ENCODE measurements at places on chromosomes 5 and 9.
A peak's percentile ranks its signal among the peaks of the same experiment; 100 is the strongest.

GRCh38 chr5:8829323-8830029, 716.4 kb downstream of the SEMA5A start:
- DNase-seq = peak; percentile 37

DNA sequence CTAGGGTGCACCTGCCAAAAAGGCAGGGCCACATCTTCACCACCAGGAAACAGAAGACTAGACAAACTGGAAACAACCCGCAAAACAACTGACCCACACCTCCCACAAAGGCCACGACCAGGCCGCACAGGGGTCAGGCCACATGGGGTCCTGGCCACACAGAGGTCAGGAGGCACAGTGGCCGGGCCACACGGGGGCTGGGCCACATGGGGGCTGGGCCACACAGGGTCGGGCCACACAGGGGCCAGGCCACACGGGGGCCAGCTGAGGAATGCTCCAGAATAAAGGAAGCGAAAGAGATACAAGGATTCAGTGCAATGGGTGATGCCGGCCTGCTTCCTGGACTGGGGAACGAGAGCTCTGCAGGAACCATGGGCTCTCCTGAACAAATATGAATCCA, 91.6 kb downstream of the OLFM1 start:
- no peak for DNase-seq

GRCh38 chr5:31408814-31409213, 123.1 kb downstream of the DROSHA start:
- DNase-seq = no peak

DNA sequence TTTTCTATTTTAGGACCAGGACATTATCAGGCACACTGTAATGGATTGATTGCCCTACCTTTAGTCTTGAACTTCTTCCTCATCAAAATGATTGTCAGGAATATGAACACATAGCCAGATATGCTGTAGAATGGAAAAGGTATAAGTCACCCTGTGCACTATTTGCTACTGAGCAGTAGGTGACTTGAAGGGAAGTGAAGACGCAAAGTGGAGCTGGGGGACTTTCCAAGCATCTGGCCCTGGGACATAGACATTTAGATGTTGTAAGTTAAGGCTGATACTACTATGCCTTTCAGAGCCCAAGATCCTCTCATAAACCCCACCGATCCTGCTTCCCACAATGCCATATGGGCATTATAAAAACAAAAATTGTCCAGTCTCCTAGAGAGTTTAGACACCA, 174.5 kb downstream of the DOCK8 start:
- no peak for DNase-seq

GRCh38 chr9:91211919-91212318, 149.8 kb downstream of the AUH start:
- DNase-seq = no peak

DNA sequence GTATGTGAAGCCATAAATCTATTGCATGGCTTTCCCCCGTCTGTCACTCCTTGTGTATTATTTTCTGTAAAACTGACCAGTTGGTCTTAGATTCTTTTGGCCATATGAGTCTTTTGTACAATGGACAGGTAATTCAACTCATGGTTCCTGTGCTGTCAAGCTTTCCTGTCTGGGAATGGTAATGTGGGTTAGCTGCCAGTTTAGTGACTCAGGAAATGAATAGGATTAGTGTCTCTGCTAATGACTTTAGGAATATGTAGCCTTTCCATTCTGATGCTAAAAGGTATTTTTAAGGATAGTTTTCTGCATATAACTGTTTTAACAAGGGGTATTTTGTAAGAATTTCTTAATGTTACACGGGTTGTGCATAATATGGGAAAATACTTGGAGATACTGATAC, 182.7 kb downstream of the PBX3 start:
- DNase-seq = no peak

DNA sequence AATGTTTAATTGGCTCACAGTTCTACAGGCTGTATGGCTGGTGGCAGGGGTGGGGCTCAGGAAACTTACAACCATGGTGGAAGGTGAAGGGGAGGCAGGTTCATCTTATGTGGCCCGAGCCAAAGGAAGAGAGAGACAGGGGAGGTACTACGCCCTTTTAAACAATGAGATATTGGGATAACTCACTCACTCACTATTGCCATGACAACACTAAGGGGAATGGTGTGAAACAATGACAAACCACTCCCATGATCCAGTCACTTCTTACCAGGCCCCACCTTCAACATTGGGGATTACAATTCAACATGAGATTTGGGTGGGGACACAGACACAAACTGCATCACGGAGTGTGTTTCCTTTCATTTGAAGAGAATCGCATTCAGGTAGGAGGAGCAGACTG, 220.9 kb downstream of the GADD45G start:
- DNase-seq = no peak

DNA sequence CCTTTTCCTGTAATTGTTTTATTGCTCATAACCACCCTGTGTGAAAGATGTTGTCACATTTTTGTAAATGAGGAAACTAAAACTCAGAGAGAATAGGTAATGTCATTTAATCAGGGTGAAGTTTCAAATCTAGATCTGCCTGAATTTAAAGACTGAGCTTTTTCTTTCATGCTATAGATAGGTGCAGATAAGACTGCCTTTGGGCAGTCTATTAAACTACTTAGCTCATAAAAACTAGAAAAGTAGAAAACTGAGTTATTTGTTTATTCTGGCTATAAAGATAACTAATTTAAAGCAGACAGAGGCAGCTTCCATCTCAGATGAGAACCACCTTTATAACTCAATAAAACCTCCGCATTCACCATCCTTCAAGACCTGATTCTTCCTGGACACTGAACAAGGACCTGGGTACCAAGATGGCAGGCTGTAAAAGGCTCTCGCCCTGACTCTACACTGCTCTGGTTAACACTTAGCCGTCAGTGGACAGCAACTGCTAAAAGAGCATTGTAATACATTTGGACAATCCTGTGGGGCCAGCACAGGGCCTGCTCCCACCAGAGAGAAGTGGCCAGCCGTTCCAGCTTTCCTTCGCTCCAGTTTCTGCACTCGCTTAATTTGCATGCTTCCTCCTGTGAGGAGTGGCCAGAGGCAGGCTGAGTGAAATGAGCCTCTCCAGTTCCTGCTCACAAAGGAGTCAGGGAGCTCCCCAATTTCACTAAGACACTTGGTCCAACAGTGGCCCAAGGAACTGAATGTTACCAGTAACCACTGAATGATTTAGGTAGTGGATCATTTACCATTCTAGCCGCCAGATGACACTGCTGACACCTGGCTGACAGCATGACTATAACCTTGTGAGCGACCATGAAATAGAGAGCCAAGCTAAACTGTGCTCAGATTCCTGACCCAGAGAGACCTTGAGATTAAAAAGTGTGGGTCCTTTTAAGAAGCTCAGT, 566.4 kb downstream of the EFNA5 start:
- peak; percentile 41 for DNase-seq

DNA sequence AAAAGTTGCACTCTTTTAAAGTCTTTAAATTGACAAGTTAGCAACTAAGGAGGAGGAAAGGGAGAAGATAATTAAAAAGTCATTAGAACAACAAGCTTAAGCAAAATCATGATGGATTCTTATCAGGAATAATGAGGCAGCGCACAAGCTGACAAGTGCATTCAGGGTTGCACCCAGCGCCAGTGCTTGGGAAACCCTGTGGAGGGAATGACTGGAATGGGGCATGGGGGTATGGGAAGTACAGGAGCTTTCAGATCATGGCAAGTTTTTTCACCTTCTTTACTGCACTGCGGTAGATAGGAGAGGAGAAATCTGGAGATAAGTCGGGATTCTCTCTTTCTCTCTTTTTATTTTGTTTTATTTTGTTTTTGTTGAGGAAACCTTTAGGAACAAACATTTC, 117.9 kb upstream of the CKMT2 start:
- no peak for DNase-seq

GRCh38 chr5:94505327-94506068, 112.9 kb downstream of the KIAA0825 start:
- no peak for DNase-seq

- DNase-seq = peak; percentile 89
Observed at GRCh38 chr5:69492391-69492922, at the start of gene OCLN. OCLN (plus strand) TSS chr5:69492790; CDS start chr5:69504245, 11,455 bp downstream.

DNA sequence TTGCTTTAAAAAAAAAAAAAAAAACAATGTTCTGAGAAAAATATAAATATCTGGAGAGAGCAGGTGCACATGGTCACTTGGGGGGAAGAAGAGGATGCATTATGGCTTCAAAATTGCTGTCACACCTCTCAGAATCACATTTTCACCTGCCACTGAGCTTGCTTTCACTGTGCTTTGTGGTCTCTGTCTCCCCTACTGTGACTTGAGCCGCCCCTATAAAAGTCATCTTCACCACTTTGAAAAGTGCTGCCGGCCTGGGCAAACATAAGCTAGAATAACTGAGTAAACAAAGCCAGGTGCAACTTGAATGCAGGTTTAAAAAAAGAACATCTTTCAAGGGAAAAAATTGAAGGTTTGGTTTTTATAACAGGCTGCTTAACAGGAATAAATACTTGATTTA, 368.1 kb upstream of the GRIA1 start:
- DNase-seq = peak; percentile 14

GRCh38 chr5:132446621-132447020, 44.0 kb downstream of the IRF1 start:
- no peak for DNase-seq

- no peak for DNase-seq
Observed at GRCh38 chr5:31850981-31851689, 212.2 kb downstream of the PDZD2 start.

DNA sequence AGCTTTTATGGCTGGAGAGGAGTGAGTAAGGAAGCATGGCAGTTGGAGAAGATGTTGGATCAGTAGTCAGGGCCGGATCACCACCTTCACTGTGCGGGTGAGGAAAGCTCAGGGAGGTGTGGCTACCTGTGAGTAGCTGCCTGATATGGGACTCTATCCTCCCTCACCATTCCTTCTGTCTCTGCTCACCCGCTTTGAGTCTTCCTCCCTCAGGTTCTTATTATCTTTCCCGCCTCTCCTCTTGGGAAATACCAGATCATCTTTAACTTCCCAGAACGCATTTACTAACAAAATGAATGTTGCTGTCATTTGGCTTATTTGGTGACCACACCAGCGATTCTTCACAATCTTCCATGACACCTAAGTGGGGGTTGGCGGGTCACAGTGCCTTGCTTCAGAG, 140.7 kb upstream of the GPR151 start:
- no peak for DNase-seq

DNA sequence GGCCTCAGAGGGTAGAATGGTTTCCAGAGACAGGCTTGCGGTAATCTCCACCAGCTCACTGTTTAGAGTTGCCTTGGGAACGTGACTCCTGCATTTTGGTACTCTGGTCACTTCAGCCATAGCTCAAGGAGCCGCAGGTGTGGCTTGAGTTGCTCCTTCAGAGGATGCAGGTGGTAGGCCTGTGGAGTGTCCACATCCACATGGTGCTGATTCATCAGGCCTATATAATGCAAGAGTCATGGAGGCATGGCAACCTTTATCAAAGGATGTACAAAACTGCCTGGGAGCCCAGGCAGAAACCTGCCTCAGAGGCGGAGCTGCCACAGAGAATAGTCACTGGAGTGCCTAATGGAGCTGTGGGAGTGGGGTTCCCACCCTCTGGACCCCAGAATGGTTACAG, 114.2 kb downstream of the ANXA1 start:
- DNase-seq = no peak

GRCh38 chr5:73415171-73415570, 33.4 kb downstream of the FOXD1 start:
- DNase-seq = no peak

GRCh38 chr5:131382407-131383395, 118.8 kb downstream of the CDC42SE2 start:
- DNase-seq = peak; percentile 75

DNA sequence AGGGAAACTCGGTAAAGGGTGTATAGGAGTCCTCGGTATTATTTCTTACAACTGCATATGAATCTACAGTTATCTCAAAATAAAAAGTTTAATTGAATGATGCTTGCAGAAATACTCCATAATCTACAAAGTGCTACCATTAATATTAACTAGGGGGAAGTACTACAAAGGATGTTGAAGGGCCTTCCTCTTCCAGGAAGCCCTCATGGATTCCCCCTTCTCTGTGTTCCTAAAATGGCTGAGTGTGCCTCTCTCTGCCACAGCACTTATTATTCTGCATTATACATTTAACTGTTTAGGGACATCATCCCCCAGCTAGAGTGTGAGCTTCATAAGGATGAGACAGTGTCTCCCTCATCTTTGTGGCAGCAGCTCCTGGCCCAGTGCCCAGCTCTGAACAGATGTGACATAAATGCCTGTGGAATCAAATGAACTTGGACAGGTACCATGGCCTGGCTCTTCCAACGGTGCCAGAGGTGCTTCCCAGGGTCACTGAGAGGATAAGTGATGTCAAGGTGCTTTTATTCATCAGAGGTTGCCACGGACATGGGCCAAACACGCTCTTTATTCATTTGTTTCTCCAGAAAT, 99.5 kb downstream of the PAX5 start:
- no peak for DNase-seq

DNA sequence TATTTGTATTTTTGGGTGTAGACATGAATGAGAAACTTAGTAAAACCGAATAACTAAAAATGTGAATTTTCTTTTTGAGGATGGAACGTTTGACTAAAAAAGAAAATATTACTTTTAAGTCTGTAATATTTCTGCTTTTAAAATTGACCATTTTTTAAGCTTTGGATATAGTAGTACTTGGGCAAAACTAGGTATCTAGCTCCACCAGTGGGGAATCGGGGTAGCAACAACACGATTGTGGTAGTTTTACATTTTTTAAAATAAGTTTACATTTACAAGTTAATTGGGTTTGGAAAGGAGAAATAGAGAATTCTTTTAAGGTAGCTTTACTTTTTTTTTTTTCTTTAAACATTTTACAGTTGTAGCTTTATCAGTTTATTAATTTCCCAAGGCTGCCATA, 154.4 kb downstream of the MAN2A1 start:
- no peak for DNase-seq

DNA sequence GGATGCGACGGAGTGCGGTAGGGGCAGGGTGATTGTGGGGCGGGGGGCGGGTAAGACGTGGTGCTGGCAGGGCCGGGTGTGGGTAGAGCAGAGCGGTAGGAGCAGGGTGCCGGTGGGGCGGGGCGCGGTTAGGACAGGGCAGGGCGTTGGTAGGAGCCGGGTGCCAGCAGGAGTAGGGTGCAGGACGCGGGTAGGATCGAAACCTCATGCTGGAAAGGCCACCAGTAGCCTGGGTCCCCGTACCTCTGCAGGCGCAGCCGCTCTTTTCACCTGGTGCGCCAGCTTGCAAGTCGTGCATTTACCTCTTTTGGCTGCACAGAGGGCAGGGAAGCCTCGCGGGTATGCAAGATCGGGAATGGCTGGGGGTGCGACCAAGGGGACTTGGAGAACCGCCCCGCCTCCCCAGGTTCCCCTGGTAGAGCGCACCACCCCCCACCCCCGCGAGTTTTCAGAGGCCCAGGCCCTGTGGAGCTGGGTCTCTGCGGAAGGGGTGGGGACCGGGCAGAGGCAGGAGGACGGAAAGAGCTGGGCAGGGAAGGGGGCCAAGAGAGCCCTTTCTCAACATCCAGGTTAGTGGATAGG, 104.8 kb upstream of the SIMC1 start:
- no peak for DNase-seq

DNA sequence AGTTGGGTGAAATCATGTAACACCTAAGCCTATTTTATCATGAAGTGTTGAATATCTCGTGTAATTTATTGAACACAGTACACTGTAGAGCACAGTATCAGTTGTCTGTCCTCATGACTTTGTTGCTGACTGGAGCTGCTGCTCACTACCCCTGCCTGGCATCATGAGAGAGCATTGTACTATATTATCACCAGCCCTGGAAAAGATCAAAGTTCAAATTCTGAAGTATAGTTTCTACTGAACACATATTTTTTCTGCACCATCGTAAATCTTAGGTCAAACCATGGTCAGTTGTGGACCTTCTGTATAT, 169.3 kb upstream of the RAI14 start:
- no peak for DNase-seq
